T-cell (primary cell): ENCODE measurements at places on chromosomes 12 and 14. TPM values are rescaled to one million over a fixed set of nuclear protein-coding genes. Genes with fewer than 3 reads are reported as not detected.

The ALG10B gene
- total RNA-seq, result 11.5 TPM

The AICDA gene
- total RNA-seq, result 0.10 TPM

The PTHLH gene
- total RNA-seq, result not detected

The GLIPR1L1 gene
- total RNA-seq, result not detected

DNA sequence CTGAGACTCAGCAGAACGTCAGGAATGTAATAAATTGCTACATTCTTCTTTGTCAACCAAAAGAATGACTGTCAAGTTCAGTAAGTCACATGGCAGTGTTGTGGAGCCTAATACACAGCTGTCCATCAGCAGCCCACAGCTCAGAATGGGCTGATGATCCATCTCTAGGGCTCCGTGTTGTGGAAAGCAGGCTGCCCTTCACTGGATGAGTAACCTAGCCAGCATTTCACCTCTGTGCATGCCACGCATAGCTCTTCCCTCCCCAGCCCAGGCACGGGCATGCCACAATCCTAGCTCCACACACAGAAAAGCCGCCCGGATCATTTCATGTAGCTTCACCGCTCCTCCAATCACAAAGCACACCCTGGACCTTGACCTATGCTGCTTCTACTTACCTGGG, 878.0 kb upstream of the TMEM132C start:
- peaks cover 4% of the 10 kb centered on the region for H3K27me3 ChIP-seq
- no peaks in the 10 kb centered on the region for H3K4me1 ChIP-seq
- DNase-seq, result no peak
- no peaks in the 10 kb centered on the region for H3K36me3 ChIP-seq
- H3K27ac ChIP-seq, result no peak overlapping the region

GRCh38 chr12:47777741-47778558, 4.9 kb downstream of the SLC48A1 start:
- H3K4me1 ChIP-seq, result peaks cover 24% of the 10 kb centered on the region
- no peak for DNase-seq
- no peak overlapping the region for H3K4me3 ChIP-seq
- H3K36me3 ChIP-seq, result peaks cover 3% of the 10 kb centered on the region

GRCh38 chr14:21019366-21019765, 5.5 kb downstream of the NDRG2 start:
- H3K27ac ChIP-seq, result no peak overlapping the region
- DNase-seq, result no peak
- peaks cover 16% of the 10 kb centered on the region for H3K4me1 ChIP-seq
- peaks cover 12% of the 10 kb centered on the region for H3K36me3 ChIP-seq

GRCh38 chr14:102690509-102691286, 86.6 kb upstream of the TRAF3 start:
- H3K27me3 ChIP-seq, result no peaks in the 10 kb centered on the region
- no peaks in the 10 kb centered on the region for H3K4me1 ChIP-seq
- no peak for DNase-seq
- no peak overlapping the region for H3K4me3 ChIP-seq
- H3K36me3 ChIP-seq, result no peaks in the 10 kb centered on the region

DNA sequence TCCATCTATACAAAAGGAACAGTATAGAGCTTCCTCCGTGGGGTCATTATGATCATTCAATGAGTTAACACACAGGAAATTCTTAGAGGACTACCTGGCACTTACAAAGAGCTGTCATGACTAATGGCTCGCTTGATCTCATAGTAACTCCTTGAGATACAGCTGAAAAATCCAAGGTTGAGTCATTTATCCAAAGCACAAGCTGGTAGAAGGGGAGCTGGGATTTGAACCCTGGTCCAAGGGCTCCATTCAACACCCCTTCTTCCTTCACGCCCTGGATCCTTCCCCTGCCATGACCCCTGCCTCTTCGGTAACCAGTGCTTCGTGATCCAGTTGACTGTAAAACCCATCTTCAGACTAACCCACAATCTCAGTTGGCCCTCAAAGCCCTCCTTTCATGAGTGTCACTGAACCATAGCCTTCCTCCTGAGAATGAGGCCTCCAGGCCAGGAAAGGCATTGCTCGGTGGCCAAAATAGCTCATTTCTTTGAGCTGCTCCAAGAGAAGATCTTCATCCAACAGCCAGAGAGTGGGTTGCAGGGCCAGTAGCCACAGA, 7.8 kb downstream of the ZFP36L1 start:
- peaks cover 26% of the 10 kb centered on the region for H3K36me3 ChIP-seq
- no peak overlapping the region for H3K4me3 ChIP-seq
- no peaks in the 10 kb centered on the region for H3K27me3 ChIP-seq
- peak overlapping the region; percentile 67 for H3K27ac ChIP-seq
- DNase-seq, result no peak

DNA sequence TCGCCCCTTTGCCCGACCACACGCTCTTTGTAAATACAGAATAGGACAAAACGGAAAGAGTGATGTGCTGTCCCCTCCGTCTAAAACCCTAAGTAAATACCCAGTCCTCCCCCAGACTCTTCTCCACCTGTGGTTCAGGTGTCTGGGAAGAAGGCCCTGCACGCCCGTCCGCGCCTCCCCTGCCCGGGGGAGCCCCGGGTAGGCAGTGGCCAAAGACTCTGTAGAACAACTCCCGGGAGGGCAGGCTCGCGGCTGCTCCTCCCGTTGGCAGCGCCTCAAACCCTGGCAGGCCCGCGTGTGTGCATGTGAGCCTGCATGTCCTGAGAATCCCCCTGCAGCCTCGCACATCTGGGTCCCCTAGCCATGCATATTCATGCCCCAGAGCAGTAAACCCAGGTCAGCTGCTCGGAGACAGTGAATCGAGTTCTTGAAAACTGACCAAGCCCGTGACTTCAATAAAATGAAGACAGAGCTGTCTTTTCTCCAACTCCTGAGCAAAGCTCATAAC, 165.8 kb downstream of the MON2 start:
- H3K4me3 ChIP-seq, result peak overlapping the region; percentile 38
- H3K27me3 ChIP-seq, result no peaks in the 10 kb centered on the region
- no peaks in the 10 kb centered on the region for H3K36me3 ChIP-seq
- no peak for DNase-seq

DNA sequence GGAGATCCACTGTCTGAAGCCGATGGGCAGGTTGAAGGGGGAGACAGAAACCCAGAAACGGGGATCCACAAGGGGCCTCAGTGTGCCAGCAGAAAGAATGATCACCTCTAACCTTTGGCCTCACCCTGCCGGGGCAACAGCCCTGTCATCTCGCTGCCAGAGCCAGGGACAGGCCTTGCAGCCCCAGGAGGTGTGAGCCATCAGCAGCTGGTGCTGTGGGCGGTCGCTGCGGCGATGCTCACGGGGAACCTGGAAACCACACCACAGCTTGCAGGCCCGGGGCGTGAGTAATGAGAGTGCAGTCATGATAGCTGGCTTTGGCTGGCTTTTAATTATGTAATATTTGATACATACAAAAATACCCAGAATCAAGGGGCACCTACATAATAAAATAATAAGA, 4.7 kb upstream of the TTC7B start:
- H3K36me3 ChIP-seq, result no peaks in the 10 kb centered on the region
- H3K4me3 ChIP-seq, result no peak overlapping the region
- peaks cover 18% of the 10 kb centered on the region for H3K4me1 ChIP-seq
- peak overlapping the region; percentile 49 for H3K27ac ChIP-seq

DNA sequence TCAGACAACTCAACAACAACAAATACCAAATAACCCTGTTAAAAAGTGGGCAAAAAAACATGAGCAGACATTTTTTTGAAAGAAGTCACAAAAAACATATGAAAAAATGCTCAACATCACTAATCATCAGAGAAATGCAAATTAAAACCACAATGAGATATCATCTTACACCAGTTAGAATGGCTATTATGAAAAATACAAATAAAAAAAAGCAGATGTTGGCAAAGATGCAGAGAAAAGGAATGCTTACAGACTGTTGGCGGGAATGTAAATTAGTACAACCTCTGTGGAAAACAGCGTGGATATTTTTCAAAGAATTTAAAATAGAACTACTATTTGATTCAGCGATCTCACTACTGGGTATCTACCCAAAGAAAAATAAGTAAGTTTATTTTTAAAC, 114.0 kb downstream of the SLC38A4 start:
- H3K27me3 ChIP-seq, result no peaks in the 10 kb centered on the region
- no peak overlapping the region for H3K27ac ChIP-seq
- H3K4me3 ChIP-seq, result no peak overlapping the region
- H3K4me1 ChIP-seq, result no peaks in the 10 kb centered on the region
- no peaks in the 10 kb centered on the region for H3K36me3 ChIP-seq

- DNase-seq, result peak; percentile 75
- H3K27me3 ChIP-seq, result peaks cover 30% of the 10 kb centered on the region
- H3K4me3 ChIP-seq, result peak within 1 kb of the TSS; percentile 35
- no peaks in the 10 kb centered on the region for H3K36me3 ChIP-seq
- H3K27ac ChIP-seq, result no peak within 1 kb of the TSS
- H3K4me1 ChIP-seq, result peaks cover 22% of the 10 kb centered on the region
These were observed at the start of gene RASAL1 for GRCh38 chr12:113135178-113136127. TSS of gene RASAL1 (minus strand) at chr12:113135761. CDS start at chr12:113135462, 299 bp downstream.

DNA sequence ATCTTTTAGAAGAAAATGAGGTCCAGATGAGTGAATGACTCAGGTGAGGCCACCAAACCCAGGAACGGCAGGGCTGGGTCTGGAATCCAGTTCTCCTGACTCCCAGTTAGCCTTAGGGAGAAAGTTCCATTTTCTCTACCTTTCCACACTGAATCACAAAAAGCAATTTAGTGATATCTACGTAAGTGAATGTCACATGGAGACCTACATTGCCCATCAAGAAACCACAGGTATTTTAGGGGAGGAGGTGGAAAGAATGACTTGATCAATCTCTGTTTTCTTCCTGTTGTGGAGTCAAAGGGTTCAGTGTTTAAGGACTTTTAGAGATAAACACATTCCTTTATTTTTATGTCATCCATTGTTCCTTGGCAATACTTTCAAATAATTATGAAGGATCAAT, 106.9 kb upstream of the PTPRB start:
- H3K36me3 ChIP-seq, result no peaks in the 10 kb centered on the region
- no peak for DNase-seq
- H3K4me3 ChIP-seq, result no peak overlapping the region
- H3K27ac ChIP-seq, result no peak overlapping the region
